NCI-H1092 (cell line): ENCODE measurements at places on chromosomes 1 and 21.

DNA sequence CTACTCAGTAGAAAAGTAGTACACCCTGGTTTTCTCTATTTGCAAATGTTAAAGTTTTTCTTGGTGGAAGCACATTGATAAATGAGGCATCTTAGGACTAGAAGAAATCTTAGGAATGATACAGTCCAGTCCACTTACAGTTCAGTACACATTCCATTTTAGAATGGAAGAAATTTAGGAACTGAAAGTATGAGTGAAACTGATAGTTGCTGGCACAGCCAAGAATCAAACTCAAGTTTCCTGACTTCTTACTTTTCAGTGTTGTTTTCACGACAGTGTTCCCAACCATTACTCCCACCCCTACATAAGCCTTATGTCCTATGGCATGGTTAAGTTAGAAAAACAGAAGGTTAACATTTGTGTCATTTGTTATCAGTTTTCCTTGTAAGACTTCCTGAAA, 258.5 kb downstream of the BACH1 start:
- DNase-seq: no peak

DNA sequence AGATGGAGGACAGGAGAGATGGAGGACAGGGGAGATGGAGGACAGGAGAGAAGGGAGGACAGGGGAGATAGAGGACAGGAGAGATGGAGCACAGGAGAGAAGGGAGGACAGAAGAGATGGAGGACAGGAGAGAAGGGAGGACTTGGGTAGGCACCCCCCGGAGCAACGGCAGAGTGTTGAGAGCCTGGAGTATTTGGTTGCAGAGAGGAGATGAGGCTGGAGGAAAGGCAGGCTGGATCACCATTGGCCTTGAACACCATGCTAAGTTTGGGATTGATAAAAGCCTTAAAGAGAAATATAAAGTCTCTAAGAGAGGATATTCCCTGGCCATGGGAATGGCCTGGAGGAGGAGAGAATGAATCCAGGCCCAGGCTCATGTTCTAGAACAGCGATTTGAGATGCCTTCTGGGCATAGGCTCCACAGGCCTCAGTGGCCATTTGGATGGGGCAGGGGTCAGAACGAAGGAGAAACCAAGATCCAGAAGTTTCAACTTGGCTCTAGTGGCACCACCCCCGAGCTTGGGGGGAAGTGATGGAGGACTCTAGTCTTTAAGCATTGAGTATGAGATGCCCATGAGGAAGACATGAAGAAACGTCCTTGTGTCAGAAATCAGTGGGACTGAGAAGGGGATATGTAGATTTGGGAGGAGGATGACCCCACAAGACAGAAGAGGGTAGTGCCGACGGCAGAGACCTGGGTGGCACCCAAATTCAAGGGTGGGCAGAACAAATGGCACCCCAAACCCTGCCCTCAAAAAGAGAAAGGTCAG, 47.9 kb upstream of the EDN2 start:
- DNase-seq: no peak

DNA sequence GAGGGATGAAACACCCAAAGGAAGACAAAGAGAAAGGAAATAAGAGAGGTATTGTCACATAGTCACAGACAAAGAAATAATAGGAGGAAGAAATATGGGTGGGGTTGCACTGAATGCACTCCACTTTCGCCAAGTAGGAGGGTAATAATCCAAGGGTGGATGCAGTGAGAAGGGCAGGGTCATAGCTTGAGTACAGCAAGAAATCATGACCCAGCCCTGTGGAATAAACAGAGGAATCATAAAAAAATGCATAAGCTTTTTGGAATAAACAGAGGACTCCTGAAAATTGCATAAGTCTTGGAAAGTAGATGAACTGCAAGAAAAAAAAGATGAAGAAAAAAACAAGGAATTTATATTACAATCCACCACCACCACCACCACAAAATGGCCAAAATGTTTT, 53.1 kb upstream of the CD55 start:
- no peak for DNase-seq

DNA sequence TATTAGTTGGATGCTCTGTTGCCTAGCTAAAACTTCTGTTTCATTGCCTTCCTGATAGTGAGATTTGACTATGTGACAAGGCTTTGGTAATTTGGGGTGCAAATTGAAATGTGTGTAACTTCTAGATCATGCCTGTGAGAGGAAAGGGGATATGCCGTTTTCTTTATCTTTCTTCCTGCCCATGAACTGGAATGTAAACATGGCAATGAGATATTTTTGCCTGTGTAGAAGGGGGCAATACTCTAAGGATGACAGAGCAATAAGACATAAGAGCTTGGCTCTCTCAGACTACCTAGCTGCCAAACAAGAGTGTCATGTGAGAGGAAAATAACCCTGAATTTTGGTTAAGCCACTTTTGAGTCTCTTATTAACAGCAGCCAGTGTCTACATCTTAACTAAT, 49.7 kb downstream of the RAP1A start:
- no peak for DNase-seq

- no peak for DNase-seq
These were observed 41.0 kb downstream of the KCNN3 start for GRCh38 chr1:154829062-154829461.

- no peak for DNase-seq
These were observed 40.7 kb upstream of the SCMH1 start for GRCh38 chr1:41282679-41283317.

DNA sequence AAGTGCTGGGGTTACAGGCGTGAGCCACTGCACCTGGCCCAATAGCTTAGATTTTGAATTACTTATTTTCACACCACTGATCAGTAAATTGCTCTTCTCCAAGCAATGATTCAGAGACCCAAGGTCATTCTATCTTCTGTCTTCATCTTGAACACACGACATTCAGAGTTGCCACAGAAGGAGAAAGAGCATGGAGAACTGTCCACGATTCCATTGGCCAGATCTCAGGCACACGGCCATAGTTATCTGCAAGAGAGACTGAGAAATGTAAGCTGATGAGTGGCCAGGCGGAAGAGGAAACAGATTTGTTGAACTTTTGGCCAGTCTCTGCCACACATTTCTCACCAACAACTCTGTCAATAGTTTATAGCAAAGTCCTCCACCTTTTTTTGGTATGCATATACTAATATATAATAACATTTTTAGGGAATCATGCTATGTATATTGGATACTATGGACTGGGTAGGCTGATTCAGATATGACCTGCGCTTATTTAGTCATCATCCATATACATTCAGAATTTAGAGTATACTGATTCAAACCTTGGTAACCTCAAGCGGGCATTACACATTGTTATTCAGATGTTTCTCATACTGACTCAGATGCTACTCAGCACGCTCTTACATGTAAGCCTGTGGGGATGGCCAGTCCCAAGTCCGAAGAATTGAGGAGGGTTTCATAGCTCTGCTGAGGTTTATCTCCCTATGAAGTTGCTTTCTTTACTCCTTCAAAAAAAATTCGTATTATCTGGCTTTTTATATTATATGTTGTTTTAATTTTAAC, 25.5 kb upstream of the CAP1 start:
- no peak for DNase-seq

GRCh38 chr1:184910691-184911091, 63.6 kb downstream of the NIBAN1 start:
- DNase-seq: no peak

DNA sequence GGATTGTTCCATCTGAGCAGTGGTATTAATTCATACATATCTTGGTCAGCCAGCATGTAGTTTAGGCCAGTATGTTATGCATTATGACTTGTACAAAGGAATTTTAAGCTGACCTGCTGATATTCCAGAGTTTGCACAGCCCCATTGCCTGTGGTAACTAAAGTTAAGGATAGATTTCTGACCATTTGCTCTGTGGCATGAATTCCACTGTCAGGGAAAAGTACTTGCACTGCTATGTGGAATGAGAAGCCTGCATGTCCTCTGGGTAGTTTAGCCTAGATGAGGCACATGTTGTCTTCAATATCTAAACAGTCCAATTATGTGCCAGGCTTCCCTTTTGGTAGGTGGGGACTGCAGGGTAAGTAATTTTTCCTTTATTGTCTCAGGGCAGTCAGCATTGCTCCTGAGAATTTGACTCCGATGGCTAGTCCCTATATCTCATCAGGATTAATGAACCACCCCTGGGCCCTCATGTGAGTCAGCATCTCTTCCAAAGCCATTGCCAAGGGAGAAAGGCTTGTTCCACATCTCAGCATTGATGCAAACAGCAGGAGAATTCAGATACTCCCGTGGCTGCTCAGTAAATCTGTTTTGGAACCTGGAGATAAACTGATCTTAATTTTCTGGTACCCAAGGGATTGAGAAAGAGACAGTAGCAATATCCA, 30.2 kb downstream of the NEK7 start:
- no peak for DNase-seq

DNA sequence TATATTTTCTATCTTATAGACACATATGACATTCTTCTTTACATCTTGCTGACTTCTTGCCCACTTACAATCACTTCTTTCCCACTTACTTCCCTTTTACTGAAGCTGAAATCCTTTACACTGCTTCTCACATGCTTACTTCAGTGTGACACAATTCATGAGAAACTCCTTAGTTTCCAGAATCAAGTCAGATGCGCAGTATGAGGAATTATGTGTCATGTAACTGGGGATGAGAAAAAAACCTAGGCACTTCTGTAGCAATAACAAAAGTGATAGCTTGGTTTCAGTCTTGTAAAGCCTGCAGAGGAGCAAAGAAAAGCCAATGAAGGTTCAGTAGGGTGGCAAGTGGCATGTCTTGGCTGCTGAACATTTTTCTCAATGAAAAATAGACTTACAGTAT, 566.2 kb upstream of the RGS18 start:
- no peak for DNase-seq

- no peak for DNase-seq
These were observed 299 bp downstream of the DIP2A start for GRCh38 chr21:46459024-46459355.

GRCh38 chr1:77948841-77949424, 29.9 kb downstream of the FUBP1 start:
- DNase-seq: no peak

DNA sequence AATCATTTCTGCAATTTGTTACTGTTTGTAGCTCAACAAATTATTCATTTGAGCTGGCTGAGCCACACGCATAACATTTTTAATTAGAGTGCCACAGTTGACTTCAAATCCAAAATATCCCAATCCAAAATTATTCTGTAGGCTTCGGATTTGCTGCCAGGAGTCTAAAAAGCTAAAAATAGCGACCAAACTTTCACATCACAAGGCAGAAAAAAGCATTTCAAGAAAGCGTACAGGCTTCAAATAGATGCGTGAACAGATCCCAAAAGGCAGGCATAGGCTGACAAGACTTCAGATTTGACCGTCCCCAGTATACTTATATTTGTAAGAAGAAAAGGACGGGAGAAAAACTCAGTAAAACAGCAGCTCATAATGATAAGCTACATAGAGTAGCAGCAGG, 24.3 kb upstream of the TIAM1 start:
- no peak for DNase-seq

DNA sequence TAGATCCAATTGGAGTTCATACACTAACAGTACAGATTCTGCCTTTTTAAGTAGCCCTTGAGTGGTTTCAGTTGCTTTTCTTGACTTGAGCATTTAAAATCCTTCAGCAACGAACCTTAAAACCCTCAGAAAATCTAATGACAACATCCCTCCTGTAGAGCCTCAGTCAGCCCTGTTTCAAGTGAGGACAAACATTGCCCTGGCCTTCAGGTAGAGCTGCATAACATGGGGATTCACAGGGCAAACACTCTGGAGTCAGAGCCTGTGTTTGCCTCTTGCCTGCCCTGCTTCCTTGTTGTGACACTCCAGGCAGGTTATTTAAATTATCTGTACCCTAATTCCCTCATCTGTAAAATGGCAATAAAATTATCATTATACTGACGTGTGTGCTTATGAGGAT, 96.1 kb upstream of the KCNA3 start:
- DNase-seq: no peak

DNA sequence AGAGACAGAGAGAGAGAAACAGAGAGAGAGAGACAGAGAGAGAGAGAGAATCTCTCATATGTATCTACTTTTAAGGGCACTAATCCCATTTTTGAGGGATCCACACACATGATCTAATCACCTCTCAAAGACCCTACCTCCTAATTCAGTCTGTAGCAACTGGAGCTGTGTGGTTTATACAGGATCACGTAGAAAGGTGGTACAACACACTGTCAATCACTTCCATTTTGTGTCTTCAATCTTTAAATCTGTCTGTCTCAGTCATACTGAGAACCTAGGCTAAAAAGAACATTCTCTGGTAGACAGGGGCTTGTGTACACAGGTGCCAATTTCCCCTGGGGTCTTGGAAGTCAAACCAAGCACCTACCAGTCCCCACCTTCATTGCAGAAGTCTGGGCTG, 229.9 kb downstream of the TGFB2 start:
- DNase-seq: no peak

GRCh38 chr1:27626031-27626935, 8.7 kb downstream of the FGR start:
- no peak for DNase-seq

DNA sequence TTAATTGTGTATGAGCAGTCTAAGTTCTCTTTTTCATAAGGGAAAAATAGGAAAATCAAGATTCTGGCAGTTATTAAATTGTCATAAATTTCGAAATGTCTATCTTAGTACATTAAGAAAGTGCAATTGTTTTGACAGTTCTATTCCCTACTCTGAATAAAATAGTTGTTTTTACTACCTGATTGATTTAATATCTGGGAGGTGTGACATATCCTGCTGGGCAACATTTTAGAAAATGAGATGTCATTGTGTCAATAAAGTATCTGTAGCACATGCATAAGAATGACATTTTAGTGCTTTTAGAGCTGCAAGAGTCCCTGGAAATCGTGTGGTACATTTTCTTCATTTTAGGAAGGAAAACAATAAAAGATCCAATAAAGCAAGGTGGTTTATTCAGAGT, 139.2 kb upstream of the COL11A1 start:
- no peak for DNase-seq

DNA sequence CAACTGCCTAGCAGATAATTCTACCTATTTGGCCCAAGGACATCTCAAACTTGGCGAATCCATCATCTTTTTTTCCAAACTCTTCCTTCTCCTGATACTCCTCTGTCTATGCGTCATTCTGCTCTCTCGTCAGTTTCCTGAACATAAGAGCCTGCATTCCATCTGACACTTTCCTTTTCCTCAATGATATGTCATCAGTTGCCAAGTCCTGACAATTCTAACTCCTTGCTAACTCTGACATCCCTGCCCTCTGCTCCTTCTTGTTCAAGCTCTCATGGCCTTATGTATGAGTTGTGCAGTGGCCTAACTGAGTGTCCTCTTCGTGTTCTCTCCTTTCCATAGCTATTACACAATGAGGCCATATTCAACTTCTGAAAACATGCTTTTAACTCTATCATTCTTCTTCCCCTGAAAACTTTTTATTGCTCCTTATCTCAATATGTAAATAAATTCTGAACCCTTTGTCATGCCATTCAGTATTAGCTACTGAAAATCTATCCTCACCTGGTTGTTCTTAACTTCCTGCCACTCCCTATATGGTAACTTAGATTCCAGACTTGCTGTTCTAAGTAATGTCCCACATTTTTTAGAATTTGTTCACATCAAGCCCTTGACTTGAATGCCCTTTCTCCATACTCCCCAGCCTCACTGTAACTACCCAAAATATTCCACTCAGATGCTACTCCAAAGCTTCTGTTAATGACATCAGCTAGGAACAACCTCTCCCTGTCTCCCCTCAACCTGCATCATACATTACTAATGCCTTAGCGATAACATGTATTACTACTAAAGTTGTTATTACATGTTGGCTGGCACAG, 11.5 kb downstream of the PALMD start:
- DNase-seq: no peak

- no peak for DNase-seq
These were observed 50.8 kb upstream of the MACF1 start for GRCh38 chr1:39153684-39154083.
